GM23248 (cell line): ENCODE measurements at places on chromosomes 1 and 21. TPM values are rescaled to one million over a fixed set of nuclear protein-coding genes. Genes with fewer than 3 reads are reported as not detected.

GRCh38 chr1:155871390-155871789, 12.0 kb downstream of the SYT11 start:
- DNase-seq, result no peak
- no peaks in the 10 kb centered on the region for H3K4me1 ChIP-seq

DNA sequence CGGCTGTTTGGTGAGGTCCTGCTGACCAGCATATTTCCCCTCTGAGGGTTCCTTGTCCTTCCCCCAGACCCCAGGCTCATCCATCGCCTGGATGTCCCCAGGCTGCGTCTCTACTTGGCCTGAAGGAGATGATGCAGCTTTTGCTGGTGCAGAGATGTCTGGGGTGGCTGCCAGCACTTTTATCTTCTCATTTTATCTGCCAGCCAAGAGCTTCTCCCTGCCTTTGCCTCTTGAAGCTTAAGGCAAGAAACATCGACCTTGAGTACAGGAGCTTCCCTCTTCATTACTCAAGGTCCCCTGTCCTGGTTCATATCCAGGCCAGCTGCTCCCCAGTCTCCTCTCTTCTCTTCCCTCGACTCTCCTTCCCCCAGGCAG, 9.2 kb upstream of the H6PD start:
- H3K4me1 ChIP-seq, result no peaks in the 10 kb centered on the region
- H3K4me3 ChIP-seq, result no peak overlapping the region
- H3K36me3 ChIP-seq, result no peaks in the 10 kb centered on the region
- DNase-seq, result peak; percentile 33

- H3K27ac ChIP-seq, result no peak overlapping the region
- H3K4me1 ChIP-seq, result 0 out of 2 replicates have a peak, but pooled peaks cover 3% of the 10 kb centered on the region
- H3K36me3 ChIP-seq, result no peaks in the 10 kb centered on the region
- no peak overlapping the region for H3K4me3 ChIP-seq
- DNase-seq, result no peak
Measured at GRCh38 chr1:111201275-111202090, 1.0 kb upstream of the DENND2D start.

DNA sequence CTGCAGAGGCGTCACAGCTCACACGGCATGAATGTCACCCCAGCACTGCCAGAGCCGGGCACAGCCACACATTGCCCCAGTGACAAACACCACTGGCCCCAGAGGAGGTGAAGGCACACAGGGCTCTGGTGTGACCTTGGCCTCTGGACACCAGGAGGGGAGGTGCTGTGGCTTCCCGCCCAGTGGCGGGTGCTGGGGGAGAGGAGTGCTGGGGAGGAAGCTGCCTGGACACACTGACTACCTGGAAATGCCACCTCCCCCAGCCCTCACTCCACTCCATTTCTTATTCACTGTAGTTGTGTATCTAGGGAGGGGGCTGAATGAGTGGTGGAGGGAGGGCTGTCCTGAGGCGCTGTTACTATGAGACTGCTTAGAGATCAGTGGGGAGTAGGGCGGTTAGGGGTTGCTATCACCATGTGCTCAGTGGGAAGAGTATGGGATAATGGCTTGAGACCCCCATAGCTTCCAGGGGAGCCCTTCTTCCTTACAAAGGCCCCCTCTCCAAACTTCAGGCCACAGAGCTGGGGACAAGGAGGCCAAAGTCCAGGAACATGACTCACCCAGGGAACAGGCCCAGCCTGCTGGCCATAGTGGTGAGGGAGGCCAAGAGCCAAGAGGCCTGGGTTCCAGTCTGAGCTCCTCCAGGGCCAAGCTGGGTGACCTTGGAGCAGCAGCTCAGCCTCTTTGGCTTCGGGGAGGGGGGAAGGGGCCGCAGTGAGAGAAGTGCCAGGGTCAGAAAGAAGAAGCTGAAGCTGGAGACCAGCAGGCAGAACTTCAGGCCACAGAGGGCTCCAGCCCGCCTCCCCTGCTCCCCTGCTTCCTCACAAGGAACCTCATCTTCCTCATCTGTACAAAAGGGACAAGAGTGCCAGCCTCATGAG, 40.1 kb downstream of the AHDC1 start:
- H3K4me3 ChIP-seq, result no peak overlapping the region
- H3K36me3 ChIP-seq, result no peaks in the 10 kb centered on the region
- peaks cover 42% of the 10 kb centered on the region for H3K4me1 ChIP-seq
- DNase-seq, result peak; percentile 78

- H3K27me3 ChIP-seq, result no peaks in the 10 kb centered on the region
- DNase-seq, result peak; percentile 53
- no peak overlapping the region for H3K4me3 ChIP-seq
- peaks cover 17% of the 10 kb centered on the region for H3K36me3 ChIP-seq
Measured at GRCh38 chr1:21217812-21218596, 41.3 kb upstream of the EIF4G3 start.

DNA sequence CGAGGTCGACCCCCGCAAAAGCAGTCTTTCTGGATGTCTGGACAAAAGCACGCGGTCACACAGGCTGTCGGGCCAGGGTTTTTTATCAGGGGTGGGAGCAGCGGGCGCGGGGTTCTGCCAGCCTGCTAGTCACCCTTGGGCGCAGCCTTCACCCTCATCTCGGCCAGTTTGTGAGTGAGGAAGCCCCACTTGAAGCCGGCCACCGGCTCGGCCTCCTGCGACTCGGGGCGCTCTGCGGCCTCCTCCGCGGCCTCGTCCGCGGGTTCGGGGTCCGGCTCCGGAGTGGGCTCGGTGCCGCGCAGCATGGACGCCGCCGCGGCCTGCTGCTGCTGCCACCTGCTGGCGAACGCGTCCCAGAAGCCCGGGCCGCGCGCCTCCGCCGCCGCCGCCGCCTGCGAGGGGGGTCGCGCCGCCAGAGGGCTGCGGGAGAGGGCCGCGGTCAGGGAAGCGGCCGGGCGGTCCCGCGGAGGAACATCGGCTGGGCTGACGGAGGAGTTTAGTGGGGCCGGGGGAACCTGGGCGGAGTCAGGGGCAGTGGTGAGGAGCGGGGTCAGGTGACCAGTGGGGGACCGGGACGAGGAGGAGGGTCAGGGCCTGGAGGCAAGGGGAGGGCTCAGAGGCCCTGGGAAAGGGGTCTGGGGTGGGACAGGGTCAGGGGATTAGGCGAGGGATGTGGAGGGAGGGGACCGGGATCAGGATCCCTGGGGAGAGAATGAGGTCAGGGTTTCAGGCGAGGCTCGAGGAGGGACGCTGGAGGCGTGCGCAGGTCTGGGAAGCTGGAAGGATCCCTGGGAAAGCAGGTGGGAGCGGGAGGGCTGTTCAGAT, 4.5 kb downstream of the C1orf232 start:
- no peak overlapping the region for H3K27ac ChIP-seq
- no peaks in the 10 kb centered on the region for H3K4me1 ChIP-seq
- H3K36me3 ChIP-seq, result no peaks in the 10 kb centered on the region
- H3K27me3 ChIP-seq, result peaks cover 16% of the 10 kb centered on the region
- DNase-seq, result peak; percentile 67

DNA sequence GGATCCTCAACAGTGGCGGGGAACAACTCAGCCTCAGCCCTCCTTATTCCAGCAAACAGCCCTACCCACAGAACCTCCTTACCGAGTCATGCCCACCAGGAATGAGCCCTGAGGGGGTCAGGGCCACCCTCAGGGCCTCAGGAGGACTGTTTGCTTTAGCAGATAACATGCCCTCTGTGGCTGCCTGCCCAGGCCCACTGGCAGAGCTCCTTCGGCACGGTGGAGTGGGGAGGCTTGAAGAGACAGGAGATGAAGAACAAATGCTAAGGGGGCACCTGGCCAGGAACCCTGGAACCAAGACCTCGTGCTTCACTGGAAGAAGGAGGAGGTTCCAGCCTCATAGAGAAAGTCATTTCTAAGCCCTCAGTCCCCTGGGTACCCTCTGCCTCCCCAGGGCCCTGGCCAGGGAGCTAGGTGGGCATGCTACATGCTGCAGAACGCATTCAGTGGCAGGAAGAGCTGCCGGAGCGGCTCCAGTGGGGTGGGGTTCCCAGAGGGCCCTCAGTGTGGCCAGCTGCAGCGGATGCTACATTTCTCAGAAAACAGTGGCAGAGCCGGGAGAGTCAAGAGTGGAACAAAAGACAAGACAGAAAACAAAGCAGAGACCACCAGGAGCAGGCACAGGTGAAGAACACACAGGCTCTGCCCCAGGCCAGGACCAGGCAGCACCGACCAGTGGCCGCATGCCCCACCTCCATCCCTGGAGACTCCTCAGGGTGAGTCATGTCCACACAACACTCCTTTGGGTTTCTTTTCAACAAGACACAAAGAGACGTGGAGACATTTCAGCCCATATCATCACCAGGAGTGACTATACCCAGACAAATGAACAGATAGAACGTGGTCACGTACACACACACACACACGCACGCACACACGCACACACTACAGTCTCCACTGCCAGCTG, 39.8 kb downstream of the RIMS3 start:
- H3K4me3 ChIP-seq, result no peak overlapping the region

The TFF3 gene
- polyA plus RNA-seq, result not detected in 2 replicates

The RHD gene
- 0.32 and 0.33 TPM in 2 replicates for polyA plus RNA-seq
